Stimulated activated CD8-positive, alpha-beta memory T cell treated with anti-CD3 and anti-CD28 coated beads, Interleukin-15, amount 100 ng/mL, for 1 hour (primary cell): ENCODE measurements at places on chromosomes 12 and 14.

GRCh38 chr12:105141320-105141922 lies 33.9 kb downstream of the WASHC4 start:
- no peak for DNase-seq

DNA sequence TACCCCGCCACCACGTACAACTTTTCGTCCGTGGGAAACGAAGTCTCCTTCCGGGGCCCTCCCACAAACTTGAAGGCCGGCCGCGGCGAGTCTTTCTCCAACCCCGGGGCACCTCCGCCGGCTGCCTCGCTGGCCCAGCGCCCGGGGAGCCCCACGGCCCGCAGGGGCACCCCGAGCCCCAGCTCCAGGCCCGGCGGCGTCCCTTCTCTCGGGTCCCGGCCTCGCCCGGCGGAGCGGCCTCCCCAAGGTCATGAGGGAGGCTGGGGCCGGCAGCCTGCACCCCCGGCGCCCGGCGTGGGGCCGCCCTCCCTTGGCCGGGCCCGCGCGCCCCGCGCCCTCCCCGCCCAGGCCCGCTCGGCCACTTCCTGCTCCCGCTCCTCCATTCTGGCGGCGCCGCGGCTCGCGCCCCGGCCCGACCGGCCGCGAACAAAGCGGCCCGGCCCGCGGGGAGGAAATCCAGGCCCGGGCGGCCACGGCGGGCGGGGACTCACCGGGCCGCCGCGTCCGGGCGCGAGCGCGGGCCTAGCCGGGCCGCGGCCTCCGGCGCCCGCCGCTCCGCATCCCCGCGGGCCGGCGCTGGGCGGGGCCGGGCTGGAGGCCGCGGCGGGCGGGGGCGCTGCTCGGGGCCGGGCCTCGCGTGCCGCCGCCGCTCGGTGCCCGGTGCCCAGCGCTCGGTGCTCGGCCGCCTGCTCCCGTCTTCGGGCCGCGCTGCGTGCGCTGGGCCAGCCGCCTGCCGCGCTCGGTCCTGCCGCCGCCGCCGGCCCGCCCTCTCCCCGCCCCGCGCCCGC lies at the start of gene AKT1:
TSS of gene AKT1 (minus strand) at position 756 of the 788 bp plus-strand sequence. CDS start 3,105 bp downstream, outside the sequence.
- no peak for DNase-seq

- DNase-seq, result no peak
These were observed 2.4 kb downstream of the SLC41A2 start for GRCh38 chr12:104955703-104956102.

- DNase-seq, result no peak
These were observed 59.4 kb downstream of the ATG14 start for GRCh38 chr14:55352201-55352600.

DNA sequence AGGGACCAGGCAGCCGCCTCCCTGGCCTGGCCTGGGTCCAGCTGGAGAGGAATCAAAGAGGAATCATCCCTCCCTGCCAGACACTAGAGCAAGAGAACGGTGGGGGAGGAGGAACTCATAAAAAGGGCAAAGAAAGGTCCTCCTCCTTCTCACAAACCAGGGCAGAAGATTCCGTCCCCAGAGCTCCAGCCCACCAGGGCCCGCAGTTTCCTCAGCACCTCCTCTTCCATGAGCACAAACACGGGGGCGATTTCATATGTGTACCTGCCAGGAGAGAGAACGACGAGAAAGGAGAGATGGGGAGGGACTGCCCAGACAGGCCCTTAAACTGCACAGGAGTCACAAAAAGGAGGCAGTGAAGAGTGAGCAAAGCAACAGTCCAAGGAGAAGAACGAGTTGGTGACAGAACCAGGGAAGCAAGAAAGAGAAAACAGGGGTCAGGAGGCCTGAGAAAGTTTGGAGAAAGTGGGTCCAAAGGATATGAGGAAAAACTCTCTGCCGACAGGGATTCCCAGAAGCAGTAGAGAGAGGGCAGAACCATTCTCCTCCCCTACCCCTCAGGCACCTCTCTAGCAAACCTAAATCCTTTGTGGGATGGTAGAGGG lies 8.7 kb upstream of the ZNF740 start:
- no peak for DNase-seq

GRCh38 chr14:22084393-22085281 lies 411.0 kb upstream of the OR4E1 start:
- no peak for DNase-seq

DNA sequence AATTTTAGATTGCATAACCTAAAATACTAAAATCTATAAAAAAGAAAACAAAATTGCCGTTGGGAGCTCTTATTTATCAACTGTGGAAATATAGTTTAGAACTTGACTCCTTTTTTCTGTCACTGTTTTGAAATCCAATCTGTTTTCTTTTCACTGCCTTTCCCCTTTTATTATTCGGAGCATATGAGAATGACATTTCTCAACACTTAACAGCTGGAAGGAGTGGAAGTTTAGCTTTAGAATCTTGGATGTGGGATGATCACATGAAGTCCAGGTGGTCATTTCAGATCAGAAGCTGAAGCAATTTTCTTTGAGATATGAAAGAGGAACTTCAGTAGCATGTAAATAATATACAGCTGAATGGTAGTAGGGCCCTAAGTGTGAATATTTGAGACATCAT lies 16.7 kb downstream of the TRHDE start:
- no peak for DNase-seq

DNA sequence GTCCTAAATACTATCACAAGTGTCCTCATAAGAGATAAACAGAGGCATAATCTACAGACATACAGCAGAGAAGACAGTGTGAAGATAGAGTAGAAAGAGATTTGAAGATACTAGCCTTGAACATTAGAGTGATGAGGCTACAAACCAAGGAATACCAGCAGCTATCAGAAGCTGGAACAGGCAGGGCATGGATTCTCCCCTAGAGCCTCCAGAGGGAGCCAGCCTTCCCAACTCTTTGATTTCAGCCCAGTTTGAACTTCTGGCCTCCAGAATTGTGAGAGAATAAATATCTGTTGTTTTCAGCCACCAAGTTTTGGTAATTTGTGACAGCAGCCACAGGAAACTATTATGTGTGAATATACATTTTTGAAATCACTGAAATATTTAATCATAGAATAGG lies 47.2 kb downstream of the CCDC91 start:
- no peak for DNase-seq

GRCh38 chr12:109892748-109893147 lies 7.3 kb upstream of the TCHP start:
- no peak for DNase-seq

- DNase-seq, result no peak
These were observed 33.0 kb downstream of the BTBD7 start for GRCh38 chr14:93299866-93300265.

- no peak for DNase-seq
These were observed 1.4 kb upstream of the GTF2A1 start for GRCh38 chr14:81222126-81222525.
